ENCODE measurements at places on chromosomes 7 and 10. TPM values are rescaled to one million over a fixed set of nuclear protein-coding genes. Genes with fewer than 3 reads are reported as not detected.

- DNase-seq: no peak
Measured at GRCh38 chr10:13268841-13269240, 31.0 kb downstream of the PHYH start.

Gene XRCC2
- 5.6 TPM for total RNA-seq

DNA sequence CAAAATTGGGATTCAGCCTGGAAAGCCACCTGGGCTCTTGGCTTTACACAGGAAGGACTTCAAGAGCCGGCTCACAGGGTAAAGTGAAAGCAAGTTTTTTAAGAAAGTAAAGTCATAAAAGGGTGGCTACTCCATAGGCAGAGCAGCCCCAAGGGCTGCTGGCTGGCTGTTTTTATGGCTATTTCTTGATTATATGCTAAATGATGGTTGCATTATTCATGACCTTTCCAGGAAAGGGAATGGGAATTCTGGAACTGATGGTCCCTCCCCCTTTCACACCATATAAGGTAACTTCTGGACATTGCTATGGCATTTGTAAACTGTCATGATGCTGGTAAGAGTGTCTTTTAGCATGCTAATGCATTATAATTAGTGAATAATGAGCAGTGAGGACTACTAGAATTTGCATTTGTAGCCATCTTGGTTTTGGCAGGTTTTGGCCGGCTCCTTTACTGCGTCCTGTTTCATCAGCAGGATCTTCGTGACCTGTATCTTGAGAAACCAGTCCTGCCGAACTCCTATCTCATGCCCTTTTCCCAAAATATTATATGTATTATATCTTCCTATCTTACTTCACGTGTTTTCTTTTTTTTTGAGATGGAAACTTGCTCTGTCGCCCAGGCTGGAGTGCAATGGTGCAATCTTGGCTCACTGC, 80.5 kb downstream of the HECW1 start:
- no peak for DNase-seq

GRCh38 chr7:117841011-117841410, 32.2 kb downstream of the CTTNBP2 start:
- DNase-seq: no peak

DNA sequence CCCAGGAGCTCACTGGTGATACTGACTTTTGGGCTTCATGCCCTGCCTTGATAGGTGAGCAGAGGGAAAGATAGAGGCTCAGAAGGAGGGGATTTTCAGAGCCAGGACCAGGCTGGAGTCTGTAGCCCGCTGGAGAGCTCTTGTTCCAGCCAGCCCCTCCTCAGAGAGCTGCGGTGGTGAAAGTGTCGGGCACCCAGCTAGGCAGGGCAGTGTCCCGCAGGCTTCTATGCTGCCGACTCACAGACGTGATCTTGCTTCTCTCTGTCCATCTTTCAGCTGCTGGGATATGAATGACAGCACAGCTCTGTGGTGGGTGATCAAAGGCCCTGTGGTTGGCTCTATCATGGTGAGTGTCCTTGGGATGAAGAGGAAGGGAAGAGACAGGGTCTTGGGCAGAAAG, 35.2 kb downstream of the ADCYAP1R1 start:
- DNase-seq: no peak

Gene OR2A42
- not detected for total RNA-seq

Gene CPEB3
- 0.18 TPM for total RNA-seq

GRCh38 chr7:29597266-29597665, 33.6 kb downstream of the PRR15 start:
- no peak for DNase-seq

Gene SMARCD3
- total RNA-seq: 37.5 TPM

GRCh38 chr10:104255311-104255981, 754 bp downstream of the GSTO1 start:
- peak; percentile 90 for DNase-seq

Gene CPVL
- not detected for total RNA-seq

Gene KCNH2
- 0.56 TPM for total RNA-seq

DNA sequence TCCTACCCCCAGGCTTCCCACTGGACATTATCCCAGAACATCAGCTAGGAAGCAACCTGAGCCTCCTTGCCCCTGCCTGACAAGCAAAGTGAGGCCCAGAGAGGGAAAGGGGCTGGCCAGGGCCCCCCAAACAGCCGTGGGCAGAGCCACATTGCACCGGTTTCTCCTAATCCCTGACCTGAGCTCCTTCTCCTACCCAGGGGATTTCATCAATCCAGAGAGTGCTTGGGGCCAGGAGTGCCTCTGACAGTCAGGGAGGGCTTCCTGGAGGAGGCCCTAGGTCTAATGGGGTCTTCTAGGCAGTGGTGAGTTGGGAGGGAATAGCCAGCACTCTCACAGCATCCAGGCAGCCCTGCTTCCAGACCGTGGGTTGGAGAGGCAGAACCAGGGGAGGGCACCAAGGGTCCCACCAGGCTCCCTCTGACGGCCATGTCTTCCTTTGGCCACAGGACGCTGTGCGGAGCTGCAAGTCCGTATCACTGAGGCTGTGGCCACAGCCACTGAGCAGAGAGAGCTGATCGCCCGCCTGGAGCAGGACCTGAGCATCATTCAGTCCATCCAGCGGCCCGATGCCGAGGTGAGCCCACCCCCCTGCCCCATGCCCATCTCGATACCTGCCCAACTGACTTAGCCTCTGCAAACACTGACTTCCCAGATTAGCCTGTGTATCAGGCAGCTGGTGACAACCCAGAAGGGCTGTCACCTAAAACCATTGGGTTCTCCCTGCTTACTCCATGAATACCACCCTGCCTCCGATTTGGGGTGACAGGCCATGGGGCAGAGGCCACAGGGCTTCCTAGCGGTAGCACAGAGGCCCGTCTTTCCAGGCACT, 13.5 kb upstream of the SH2B2 start:
- no peak for DNase-seq

DNA sequence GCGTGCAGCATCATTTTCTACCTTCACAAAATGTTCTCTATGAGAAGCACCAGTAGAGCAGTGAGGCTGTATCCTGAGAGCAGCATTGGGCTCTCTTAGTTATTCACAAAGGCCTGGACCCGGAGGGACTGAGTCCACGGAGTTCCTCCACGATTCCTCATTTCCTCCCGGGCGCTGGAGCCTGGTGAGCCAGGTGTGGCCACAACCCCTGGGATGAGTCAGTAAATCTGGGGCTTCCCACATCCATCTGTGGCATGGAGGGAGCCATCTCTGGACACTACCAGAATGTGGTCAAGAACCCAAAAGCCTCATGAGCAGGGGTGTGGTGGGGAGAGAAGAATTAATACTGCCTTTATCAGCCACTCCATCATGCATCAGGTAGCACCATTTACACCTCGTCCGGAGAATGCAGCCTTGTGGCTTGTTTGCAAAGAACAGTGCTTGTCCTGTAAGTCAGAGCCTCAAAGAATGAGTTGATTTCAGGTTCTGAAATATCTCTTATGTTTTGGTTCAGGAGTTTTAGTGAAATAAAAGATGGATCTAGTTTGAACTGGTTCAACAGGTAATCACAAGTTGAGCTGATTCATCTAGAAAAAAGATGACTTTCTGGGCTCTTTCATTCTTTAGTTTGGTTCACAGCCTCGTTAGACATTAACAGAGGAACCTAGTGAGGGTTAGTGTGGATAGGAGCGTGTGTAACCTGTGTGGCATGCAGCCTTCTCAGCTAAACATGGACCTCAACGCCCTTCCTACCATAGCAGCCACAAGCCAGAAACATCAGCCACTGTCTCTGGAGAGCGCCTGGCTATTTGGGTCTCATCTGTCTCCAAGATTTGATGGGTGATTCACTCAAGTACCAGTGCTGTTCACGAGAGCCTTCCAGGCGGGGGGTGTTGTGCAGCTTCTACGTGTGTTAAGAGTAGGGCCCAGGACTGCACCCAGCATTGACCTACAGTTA, 95.2 kb downstream of the WDR37 start:
- DNase-seq: peak; percentile 7

- peak; percentile 15 for DNase-seq
Measured at GRCh38 chr10:129888784-129889616, 75.1 kb downstream of the EBF3 start.

DNA sequence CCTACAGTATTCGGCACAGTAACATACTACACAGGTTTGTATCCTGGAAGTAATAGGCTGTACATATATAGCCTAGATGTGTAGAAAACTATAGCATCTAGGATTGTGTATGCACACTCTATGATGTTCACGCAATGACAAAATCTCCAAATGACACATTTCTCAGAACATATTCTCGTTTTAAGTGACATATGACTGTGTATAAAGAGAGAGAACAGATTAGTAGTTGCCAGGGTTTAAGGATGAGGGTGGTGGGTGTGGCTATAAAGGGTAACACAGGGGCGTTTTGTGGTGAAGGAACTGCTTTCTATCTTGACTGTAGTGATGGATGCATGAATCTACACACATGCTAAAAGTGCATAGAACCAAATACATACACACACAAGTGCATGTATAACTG, 101.2 kb downstream of the ARL4A start:
- no peak for DNase-seq

Gene EZH2
- total RNA-seq: 13.1 TPM

Gene GRID1
- total RNA-seq: not detected

DNA sequence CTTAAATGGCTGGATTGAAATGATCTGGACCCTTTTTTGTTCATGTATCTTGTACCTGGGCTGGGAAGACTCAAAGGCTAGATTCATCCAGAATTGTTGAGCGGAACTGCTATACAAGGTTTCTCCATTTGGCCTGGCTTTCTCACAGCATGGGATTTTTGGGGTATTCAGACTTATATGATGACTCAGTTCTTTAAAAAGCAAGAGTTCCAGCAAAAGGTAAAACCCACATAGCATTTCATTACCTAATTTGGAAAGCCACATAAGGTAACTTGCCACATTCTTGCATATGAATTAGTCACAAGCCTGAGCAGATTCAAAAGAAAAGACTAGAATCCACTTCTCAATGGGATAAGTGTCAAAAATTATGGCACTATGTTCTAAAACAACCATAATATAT, 137.4 kb downstream of the HGF start:
- DNase-seq: peak; percentile 37

DNA sequence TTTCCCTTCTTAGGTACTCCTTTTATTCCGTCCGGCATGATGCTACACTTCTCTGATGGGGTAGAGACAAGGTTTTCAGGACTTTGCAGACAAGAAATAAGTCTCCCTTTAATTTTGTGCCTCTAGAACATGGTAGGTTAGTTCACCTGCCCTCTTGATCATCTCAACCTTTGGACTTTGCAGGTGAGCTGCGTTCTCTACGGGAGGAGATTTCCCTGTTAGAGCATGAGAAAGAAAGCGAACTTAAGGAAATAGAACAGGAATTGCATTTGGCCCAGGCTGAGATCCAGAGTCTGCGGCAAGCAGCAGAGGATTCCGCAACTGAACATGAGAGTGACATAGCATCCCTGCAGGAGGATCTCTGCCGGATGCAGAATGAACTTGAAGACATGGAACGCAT, 9.2 kb downstream of the CCDC136 start:
- no peak for DNase-seq

Measured in IMR-90 (cell line).